ENCODE measurements at places on chromosomes 2 and 18.

GRCh38 chr18:36931106-36931505 lies 102.2 kb downstream of the KIAA1328 start:
- no peak for DNase-seq

- no peak for DNase-seq
Observed at GRCh38 chr2:73238149-73238548, 4.0 kb downstream of the CCT7 start.

- no peak for DNase-seq
Observed at GRCh38 chr18:3246635-3247239, 864 bp upstream of the MYL12A start.

- no peak for DNase-seq
Observed at GRCh38 chr2:158805255-158805654, 10.1 kb downstream of the DAPL1 start.

DNA sequence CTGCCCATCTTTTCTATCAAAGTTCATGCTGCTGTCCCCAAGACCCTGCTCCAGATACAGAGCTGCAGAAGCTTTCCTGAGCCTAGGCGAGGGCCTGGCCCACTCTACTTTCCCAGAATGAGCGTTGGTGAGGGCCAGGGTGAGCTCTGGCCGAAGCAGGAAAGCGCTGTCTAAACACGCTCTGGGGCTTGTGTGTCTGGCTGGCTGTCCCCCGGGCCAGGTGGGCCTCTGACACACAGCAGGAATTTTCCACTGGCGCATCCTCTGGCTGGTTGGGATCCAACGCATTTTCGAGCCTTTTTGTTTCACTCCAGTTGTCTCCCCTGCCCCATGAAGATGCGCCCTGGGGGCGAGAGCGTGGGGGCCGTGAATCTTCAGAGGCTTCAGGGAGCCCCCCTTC lies 17.8 kb upstream of the KCNK3 start:
- no peak for DNase-seq

DNA sequence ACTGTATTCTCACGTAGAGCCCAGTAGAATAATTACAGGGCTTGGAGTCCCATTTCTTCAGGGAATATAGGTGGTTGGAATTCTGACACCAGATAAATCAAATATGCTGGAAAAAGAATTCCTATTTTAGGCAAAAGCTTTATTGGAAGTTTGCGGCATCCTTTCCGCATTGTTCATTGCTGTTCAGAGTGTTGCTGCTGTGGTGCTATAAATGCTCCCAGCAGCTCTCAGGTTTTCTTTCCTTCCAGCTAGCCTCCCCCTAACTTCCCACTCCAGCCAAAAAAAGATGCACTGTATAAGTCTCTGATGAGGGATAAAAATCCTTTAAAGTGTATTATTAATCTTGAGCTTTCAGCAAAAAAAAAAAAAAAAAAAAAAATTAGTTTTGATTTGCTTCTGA lies 25.5 kb upstream of the POLR1B start:
- DNase-seq = no peak

- DNase-seq = no peak
Observed at GRCh38 chr2:190320696-190321095, 1.1 kb upstream of the HIBCH start.

All from AG04450 (cell line).